Ovary (tissue), 10 donors: ENCODE measurements at places on chromosomes 3 and 15. TPM values are rescaled to one million over a fixed set of nuclear protein-coding genes. Genes with fewer than 3 reads are reported as not detected.

GRCh38 chr15:67319961-67320360 is 65.4 kb downstream of the IQCH start:
- H3K4me1 ChIP-seq: no peaks in the 10 kb centered on the region
- H3K27ac ChIP-seq: no peak overlapping the region
- H3K27me3 ChIP-seq: no peaks in the 10 kb centered on the region

DNA sequence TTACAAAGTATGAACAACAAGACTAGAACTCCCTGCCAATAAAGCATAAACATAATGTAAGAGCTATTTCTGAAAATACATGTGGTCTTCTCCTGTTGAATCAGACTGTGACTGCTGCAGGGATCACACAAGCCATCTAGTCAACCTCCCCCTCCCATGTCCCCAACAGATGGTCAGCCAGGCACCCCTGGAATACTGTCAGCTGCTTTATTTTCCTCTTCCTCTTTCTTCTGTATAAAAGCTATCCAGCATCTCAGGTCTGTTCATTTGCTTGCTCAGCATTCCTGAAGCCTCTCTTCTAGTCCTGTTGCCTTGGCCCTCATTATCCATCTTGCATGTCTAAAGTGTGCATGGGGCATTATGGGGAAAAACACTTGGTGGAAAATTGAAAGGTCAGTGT is 6.5 kb upstream of the MINDY4B start:
- H3K4me3 ChIP-seq: no peak overlapping the region
- H3K4me1 ChIP-seq: no peaks in the 10 kb centered on the region
- no peaks in the 10 kb centered on the region for H3K27me3 ChIP-seq
- DNase-seq: no peak
- H3K36me3 ChIP-seq: no peaks in the 10 kb centered on the region
- H3K27ac ChIP-seq: no peak overlapping the region

- no peak for DNase-seq
- no peaks in the 10 kb centered on the region for H3K4me1 ChIP-seq
- no peaks in the 10 kb centered on the region for H3K36me3 ChIP-seq
Measured at GRCh38 chr3:159196359-159196758, 394.5 kb downstream of the MFSD1 start.

GRCh38 chr3:171458864-171459136 is 1.4 kb downstream of the TNIK start:
- no peaks in the 10 kb centered on the region for H3K27me3 ChIP-seq
- no peak overlapping the region for H3K27ac ChIP-seq
- H3K36me3 ChIP-seq: no peaks in the 10 kb centered on the region
- peak overlapping the region; percentile 80 for H3K4me3 ChIP-seq
- peaks cover 3% of the 10 kb centered on the region for H3K4me1 ChIP-seq

The PTPRG gene
- total RNA-seq: 82.8 TPM

GRCh38 chr3:142077859-142078500 is 71.4 kb downstream of the TFDP2 start:
- H3K4me1 ChIP-seq: no peaks in the 10 kb centered on the region
- H3K27me3 ChIP-seq: no peaks in the 10 kb centered on the region
- DNase-seq: no peak
- no peaks in the 10 kb centered on the region for H3K36me3 ChIP-seq
- no peak overlapping the region for H3K27ac ChIP-seq

GRCh38 chr3:188842639-188843038 is 329.1 kb upstream of the TPRG1 start:
- H3K4me3 ChIP-seq: no peak overlapping the region
- no peak overlapping the region for H3K27ac ChIP-seq
- H3K36me3 ChIP-seq: no peaks in the 10 kb centered on the region
- H3K4me1 ChIP-seq: no peaks in the 10 kb centered on the region
- no peaks in the 10 kb centered on the region for H3K27me3 ChIP-seq

GRCh38 chr3:82044930-82045705 is 283.7 kb upstream of the GBE1 start:
- H3K4me3 ChIP-seq: no peak overlapping the region
- no peaks in the 10 kb centered on the region for H3K4me1 ChIP-seq
- no peaks in the 10 kb centered on the region for H3K36me3 ChIP-seq
- no peak overlapping the region for H3K27ac ChIP-seq
- H3K27me3 ChIP-seq: no peaks in the 10 kb centered on the region

The GREM1 gene
- not detected for total RNA-seq

The CYP8B1 gene
- not detected for total RNA-seq

DNA sequence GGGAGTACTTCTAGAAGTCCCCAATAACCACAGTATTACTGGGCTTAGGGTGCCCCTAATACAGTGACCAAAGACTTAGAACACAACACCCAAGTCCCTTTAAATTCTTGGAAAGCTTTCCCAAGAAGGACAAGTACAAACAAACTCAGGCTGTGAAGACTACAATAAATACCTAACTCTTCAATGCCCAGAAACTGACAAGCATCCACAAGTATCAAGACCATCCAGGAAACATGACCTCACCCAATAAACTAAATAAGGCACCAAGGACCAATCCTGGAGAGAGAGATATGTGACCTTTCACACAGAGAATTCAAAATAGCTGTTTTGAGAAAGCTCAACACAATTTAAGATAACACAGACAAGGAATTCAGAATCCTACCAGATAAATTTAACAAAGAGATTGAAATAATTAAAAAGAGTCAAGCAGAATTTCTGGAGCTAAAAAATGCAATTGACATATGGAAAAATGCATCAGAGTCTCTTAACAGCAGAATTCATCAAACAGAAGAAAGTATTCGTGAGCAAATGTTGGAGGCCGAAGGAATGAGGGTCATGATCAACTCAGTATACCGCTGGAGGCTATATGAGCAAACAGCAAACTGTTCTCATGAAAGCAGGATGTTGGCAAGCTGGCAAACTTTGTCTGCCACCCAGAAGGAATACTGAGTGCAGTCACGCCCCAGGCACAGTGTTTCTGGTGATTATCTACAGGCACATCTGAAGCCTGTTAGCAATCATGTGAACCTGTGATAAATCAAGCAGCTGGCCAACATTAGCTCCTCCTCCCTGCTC is 87.0 kb upstream of the NECTIN3 start:
- no peak for DNase-seq
- no peak overlapping the region for H3K27ac ChIP-seq

- no peaks in the 10 kb centered on the region for H3K27me3 ChIP-seq
- no peak overlapping the region for H3K27ac ChIP-seq
- no peak overlapping the region for H3K4me3 ChIP-seq
- DNase-seq: no peak
- no peaks in the 10 kb centered on the region for H3K36me3 ChIP-seq
Measured at GRCh38 chr15:73539212-73540128, 93.7 kb downstream of the NPTN start.

DNA sequence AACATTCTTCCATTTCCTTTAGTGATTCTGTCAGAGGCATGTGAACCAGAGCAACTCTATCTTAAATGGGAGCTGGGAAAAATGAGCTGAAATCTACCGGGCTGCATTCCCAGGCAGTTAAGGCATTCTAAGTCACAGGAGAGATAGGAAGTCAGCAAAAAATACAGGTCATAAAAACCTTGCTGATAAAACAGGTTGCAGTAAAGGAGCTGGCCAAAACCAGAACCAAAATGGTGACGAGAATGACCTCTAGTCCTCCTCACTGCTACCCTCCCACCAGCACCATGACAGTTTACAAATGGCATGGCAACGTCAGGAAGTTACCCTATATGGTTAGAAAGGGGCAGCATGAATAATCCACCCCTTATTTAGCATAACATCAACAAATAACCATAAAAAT is 66.4 kb downstream of the B3GALNT1 start:
- no peaks in the 10 kb centered on the region for H3K4me1 ChIP-seq
- H3K36me3 ChIP-seq: no peaks in the 10 kb centered on the region
- H3K27me3 ChIP-seq: no peaks in the 10 kb centered on the region
- DNase-seq: no peak
- H3K27ac ChIP-seq: no peak overlapping the region

DNA sequence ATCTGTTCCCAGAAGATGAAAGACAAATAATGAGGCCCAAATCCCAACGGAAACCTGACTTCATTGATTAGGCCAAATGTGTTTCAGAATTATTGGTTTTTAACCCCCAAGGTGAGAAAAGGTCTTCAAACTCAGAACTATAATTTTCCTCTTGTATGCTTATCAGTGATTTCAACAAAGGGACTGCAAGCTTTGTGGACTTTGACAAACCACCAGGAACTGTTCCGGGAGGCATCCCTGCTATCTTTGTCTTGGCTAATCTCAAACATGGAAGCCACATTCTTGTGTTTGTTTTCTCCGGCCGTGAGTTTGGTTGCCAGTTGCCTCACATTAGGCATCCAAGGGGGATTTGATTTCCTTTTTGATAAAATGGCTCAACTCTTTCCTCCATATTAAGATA is 19.5 kb downstream of the ARHGEF3 start:
- H3K27ac ChIP-seq: no peak overlapping the region
- no peak overlapping the region for H3K4me3 ChIP-seq
- no peaks in the 10 kb centered on the region for H3K36me3 ChIP-seq
- no peak for DNase-seq

GRCh38 chr3:122146466-122146865 is 37.0 kb upstream of the CASR start:
- no peak for DNase-seq
- H3K4me3 ChIP-seq: no peak overlapping the region
- no peak overlapping the region for H3K27ac ChIP-seq
- no peaks in the 10 kb centered on the region for H3K4me1 ChIP-seq

DNA sequence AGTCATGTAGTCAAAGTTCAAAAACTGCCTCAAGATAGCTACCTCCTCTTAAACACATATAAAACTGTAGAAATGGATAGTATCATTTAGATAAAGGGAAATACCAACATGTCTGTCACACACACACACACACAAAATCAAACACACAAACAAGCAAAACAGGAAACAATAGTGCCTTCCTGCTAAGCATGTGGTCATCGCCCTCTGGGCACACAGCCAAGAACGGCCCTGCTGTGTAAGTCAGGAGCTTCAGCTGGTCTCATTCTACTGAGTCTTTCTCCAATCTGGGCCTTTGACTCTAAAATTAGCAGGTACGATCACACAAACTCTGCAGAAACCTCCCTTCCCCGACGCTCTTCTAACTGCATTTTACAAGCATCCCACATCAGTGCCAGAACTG is 272.2 kb upstream of the CHRNA7 start:
- DNase-seq: peak; percentile 57
- H3K36me3 ChIP-seq: no peaks in the 10 kb centered on the region
- no peaks in the 10 kb centered on the region for H3K27me3 ChIP-seq
- no peaks in the 10 kb centered on the region for H3K4me1 ChIP-seq

DNA sequence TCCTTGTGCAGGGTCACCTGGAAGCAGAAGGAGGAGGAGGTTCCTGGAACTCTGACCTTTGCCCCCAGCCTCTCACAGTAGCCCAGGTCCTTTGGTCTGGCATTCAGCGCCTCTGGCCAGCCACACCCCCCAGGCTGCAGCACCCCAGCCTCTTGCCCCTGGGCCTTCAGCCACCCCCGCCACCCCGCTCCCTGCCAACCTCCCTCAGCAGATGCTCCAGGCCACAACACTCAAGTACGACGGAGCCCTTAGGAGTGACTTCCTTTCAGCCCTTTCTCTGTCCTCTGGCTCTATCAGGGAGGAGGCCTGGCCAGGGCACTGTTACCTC is 45.2 kb downstream of the GRIP2 start:
- H3K4me3 ChIP-seq: no peak overlapping the region
- no peak overlapping the region for H3K27ac ChIP-seq
- no peaks in the 10 kb centered on the region for H3K36me3 ChIP-seq
- H3K27me3 ChIP-seq: no peaks in the 10 kb centered on the region

GRCh38 chr3:14278265-14278798 is 99.7 kb downstream of the LSM3 start:
- no peaks in the 10 kb centered on the region for H3K4me1 ChIP-seq
- H3K27ac ChIP-seq: no peak overlapping the region
- H3K4me3 ChIP-seq: no peak overlapping the region
- no peaks in the 10 kb centered on the region for H3K27me3 ChIP-seq

The GOLGA6L4 gene
- total RNA-seq: 10.4 TPM

The TMC3 gene
- not detected for total RNA-seq

The FBXO40 gene
- 0.12 TPM for total RNA-seq

The SLC28A2 gene
- not detected for total RNA-seq

DNA sequence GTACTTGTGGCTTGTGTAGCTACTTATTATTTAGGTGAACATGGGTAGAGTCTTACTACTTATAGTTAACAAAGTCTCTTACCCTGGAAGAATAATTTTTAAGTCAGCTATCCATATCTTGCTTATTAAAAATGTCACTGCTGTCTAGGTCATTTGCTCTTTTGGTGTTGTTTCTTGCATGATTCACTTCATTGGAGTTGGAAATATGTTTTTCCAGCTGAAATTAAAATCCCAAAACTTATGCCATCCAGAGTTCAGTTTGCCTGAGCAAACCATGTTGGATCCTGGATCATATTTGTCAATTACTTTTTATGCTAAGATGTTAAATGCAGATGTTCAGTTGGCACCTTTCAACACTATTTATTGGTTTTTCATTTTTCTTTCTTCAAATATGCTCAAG is 421.0 kb upstream of the RBMS3 start:
- H3K4me1 ChIP-seq: no peaks in the 10 kb centered on the region
- DNase-seq: no peak
- no peaks in the 10 kb centered on the region for H3K36me3 ChIP-seq
- no peaks in the 10 kb centered on the region for H3K27me3 ChIP-seq

DNA sequence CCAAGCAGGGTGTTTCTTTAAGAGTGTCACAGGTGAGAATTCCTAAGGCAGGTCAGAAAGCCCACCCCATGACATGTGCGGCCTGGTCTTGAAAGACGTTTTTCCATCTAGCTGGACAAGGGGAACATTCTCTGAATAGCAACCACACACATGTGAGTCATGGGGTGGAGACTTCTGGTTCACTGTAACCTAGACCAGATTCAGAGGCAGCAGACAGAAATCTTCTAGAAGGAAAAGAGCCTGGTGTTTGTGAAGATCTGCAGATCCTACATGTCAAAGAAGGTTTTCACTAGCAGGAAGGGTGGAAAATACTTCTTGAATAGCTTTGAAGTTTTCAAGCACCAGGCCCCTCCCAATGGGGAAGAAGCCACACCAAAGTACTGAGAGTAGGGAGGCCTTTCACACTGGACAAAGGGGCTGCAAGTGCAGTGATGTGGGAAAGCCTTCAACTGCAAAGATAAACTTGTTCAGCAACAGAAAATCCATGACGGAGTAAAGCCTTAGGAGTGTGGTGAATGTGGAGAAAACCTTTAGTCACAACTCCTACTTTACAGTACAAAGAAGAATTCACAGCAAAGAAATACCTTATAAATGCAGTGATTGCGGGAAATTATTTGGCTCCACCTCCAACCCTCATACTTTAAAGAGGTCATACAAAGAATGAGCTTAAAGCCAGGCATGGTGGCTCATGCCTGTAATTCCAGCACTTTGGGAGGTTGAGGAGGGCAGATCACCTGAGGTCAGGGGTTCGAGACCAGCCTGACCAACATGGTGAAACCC is 17.6 kb downstream of the ADAM10 start:
- H3K27me3 ChIP-seq: no peaks in the 10 kb centered on the region
- peaks cover 2% of the 10 kb centered on the region for H3K4me1 ChIP-seq
- H3K36me3 ChIP-seq: no peaks in the 10 kb centered on the region
- H3K4me3 ChIP-seq: no peak overlapping the region

The SLC51B gene
- not detected for total RNA-seq

GRCh38 chr3:109154979-109155378 is 18.5 kb downstream of the C3orf85 start:
- H3K27ac ChIP-seq: no peak overlapping the region
- DNase-seq: no peak
- H3K4me3 ChIP-seq: no peak overlapping the region

GRCh38 chr3:106533093-106533787 is 664.4 kb upstream of the CBLB start:
- no peaks in the 10 kb centered on the region for H3K36me3 ChIP-seq
- H3K27me3 ChIP-seq: no peaks in the 10 kb centered on the region
- no peak overlapping the region for H3K27ac ChIP-seq
- H3K4me1 ChIP-seq: no peaks in the 10 kb centered on the region
